ENCODE measurements at places on chromosomes 6 and 20. TPM values are rescaled to one million over a fixed set of nuclear protein-coding genes. Genes with fewer than 3 reads are reported as not detected.

IP6K3 gene
- not detected for total RNA-seq

CST7 gene
- total RNA-seq, result not detected

CST2 gene
- not detected for total RNA-seq

HECA gene
- 36.7 TPM for total RNA-seq
